CD4-positive, alpha-beta T cell (primary cell): ENCODE measurements at places on chromosomes 3 and 15. TPM values are rescaled to one million over a fixed set of nuclear protein-coding genes. Genes with fewer than 3 reads are reported as not detected.

ITIH4 gene
- total RNA-seq: 35.8 TPM

SPTBN5 gene
- total RNA-seq: 2.2 TPM

DYNLT2B gene
- 4.5 TPM for total RNA-seq

ANKUB1 gene
- total RNA-seq: not detected

PAQR5 gene
- total RNA-seq: not detected

VWA5B2 gene
- total RNA-seq: not detected

IL5RA gene
- 0.59 TPM for total RNA-seq

NMNAT3 gene
- total RNA-seq: 1.5 TPM

RPP25 gene
- total RNA-seq: 0.45 TPM

MRPS22 gene
- total RNA-seq: 39.6 TPM

GHRL gene
- 3.2 TPM for total RNA-seq

DNA sequence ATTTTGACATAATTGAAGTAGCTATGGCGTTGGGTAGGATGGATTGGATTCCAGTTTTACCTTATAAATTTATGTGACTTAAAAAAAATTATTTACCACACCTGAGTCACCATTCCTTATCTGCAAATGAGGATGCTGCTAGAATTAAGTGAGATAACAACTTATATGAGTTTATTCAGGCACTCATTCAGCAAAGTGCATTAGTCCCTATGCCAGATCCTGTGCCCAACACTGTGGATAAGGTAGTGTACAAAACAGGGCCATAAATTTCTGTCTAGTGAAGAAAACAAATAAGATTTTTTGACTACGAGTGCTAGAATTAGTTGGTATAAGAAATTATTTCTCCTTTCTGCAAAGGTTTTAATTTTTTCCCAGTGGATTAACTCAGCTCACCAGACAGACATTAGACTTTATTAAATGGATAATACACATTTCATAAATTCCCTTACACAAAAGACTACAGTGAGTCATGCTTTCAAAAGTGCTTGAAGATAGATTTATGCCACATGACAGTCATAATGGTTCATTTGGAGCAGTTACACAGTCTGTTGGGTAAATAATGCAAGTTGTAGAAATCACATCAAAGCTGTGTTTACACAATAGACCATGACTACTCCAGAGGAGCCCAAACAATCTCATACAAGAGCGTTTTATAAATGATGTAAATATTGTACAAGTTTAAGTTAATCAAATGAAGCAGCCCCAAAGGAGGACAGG lies 129.9 kb upstream of the TGFBR2 start:
- no peak for DNase-seq

GRCh38 chr15:33188641-33189257 lies 5.8 kb downstream of the FMN1 start:
- no peak for DNase-seq

- DNase-seq: no peak
Measured at GRCh38 chr15:24943361-24943760, 11.4 kb upstream of the SNRPN start.

DNA sequence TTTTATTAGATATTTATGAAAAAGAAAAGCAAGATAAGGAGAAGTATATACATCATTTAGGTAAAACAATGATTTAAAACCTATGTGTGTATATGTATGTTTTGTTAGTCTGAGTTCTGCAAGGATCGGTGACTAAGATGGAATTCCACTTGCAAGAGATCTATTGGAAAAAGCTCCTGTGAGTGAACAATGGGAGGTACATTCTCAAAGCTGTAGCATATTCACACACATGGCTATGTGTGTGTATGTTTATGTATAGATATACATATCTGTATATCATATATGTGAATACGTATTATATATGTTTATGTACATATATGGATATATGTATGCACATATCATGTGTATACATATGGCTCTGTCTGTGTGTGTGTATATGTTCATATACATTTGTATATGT lies 54.3 kb downstream of the AMOTL2 start:
- DNase-seq: no peak

DNA sequence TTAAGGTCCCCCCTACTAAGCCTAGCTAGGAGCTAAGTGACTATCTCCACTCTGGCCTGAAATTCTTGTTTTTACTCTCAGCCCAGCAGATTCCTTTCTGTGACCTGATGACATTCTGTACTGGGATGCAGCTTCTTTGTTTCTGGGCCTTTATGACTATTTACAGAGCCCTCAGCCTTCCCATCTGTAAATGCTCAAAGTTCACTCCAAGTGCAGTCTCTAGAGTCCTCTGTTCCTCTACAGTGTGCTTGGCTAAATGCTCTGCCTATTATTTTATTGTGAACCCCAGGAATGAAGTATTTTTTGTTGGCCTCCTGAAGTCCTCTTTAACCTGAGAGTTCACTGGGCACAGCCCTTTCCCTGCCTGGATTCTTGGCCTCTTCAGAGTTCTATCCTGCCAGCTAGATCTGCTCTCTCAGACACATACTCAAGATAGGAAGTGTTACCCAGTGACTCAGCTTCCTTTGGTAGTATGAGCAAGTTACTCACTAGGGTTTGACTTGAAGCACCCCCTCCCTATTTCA lies 278.1 kb upstream of the P2RY1 start:
- no peak for DNase-seq

DNA sequence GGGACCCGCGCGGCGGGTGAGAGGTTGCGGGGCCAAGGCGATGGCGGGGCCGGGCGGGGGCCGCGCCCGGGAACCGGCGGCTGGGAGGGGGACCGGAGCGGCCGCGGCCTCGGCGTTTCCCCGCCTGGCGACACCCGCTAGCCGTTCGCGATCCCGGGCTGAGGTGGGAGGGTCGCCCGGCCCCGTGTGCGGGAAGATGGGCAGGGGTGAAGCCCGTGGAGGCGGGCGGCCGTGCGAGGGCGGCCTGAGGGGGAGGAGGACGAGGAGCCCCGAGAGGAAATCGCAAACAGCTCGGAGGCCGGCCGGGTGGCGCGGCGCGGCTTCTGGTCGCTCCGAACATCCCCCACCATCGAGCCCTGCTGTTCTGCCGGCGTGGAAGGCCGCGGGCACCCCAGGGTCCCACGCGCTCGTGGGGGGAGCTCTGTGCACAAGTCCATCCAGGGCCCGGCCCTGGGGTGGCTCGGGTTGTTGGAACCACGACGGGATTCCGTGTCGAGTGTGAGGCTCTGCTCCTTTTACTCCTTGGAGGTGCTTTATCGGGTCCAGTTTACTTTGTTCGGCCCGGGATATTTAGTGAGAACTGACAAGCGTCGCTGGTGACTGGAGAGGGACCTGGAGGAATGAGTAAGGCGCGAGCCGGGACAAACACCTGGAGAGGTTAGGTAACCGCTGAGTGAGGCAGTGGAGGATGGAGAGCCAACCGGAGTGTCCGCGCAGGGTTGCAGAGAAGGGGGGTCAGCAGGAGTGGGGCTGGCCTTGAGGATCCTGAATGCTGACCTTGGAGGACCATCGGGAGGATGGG lies 728 bp downstream of the CRTC3 start:
- DNase-seq: peak; percentile 60

GRCh38 chr3:22263042-22263441 lies 512.0 kb upstream of the ZNF385D start:
- no peak for DNase-seq

- no peak for DNase-seq
Measured at GRCh38 chr3:9129365-9129764, 120.1 kb downstream of the SRGAP3 start.

GRCh38 chr3:67593761-67594234 lies 60.6 kb downstream of the SUCLG2 start:
- DNase-seq: no peak

GRCh38 chr15:28887339-28888174 lies 1.8 kb downstream of the APBA2 start:
- no peak for DNase-seq

GRCh38 chr3:195708626-195709481 lies 11.9 kb upstream of the MUC20 start:
- DNase-seq: no peak

- peak; percentile 74 for DNase-seq
Measured at GRCh38 chr3:181700168-181701087, 11.3 kb upstream of the SOX2 start.

GRCh38 chr15:68278345-68278594 lies 725 bp downstream of the FEM1B start:
- no peak for DNase-seq

DNA sequence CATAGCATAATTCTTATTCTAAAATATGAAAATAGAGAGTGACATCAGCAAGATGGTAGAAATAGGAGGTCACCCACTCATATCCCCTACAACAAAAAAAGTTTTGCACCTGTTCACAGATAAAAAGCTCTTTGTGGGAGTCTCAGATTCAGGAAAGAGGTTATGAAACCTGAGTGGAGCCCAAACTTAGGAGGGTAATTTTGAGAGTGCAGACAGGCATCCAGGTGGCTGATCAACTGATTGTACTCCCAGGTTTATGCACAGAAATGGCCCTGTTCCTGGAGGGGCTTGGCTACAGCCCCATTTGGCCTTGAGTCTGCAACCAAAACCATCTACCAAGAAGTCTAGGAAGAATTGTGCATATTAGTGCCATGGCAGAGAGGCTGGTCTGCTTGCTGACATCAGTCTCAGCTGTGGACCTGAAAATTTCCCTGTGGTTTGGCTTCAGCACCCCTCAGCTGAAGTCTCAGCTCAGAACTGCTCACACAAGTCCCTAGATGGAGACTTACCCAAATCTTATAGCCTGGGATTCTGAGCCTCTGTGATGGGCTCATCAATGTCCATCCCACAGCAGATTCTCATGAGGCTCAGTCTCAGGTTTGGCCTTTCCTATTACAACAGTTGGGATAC lies 291.6 kb downstream of the IL20RB start:
- no peak for DNase-seq

GRCh38 chr15:86382341-86382740 lies 302.7 kb downstream of the AGBL1 start:
- DNase-seq: no peak
